ENCODE measurements at places on chromosomes 13 and 19.

- DNase-seq = no peak
Observed at GRCh38 chr19:1585243-1585580, 7.5 kb downstream of the MBD3 start.

GRCh38 chr19:53865918-53866864 is 1.5 kb upstream of the MYADM start:
- peak; percentile 26 for DNase-seq

DNA sequence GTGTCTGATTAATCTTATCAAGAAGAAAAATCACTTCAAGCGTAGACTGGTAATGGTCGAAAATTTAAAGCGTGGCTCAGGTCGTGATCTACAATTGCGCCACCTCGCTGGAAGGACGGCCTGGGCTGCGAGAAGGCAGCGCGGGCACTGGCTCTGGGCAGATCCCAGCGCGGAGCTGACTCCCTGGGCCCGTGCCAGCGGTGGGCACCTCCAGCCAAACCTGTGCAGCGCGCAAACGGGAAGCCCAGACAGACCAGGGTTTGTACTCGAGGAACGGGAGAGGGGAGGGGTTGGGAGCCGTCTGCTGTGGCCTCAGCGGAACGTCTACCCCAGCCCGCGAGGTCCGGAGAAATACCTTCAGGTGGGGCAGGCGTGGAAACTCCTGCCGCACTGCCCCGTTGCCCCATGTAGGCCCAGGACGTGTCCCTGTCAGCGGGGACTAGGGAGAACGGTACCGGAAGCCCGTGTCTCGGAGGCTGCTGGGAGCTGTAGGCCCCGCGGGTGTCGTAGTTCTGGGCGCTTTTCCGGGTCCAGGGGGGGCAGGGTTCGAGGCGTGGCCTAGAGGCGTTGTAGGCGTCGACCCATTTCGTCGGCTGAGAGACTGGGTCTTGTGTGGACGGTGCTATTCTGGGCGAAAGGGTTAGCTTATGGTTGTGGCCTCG is 21.1 kb downstream of the ZNF274 start:
- no peak for DNase-seq

GRCh38 chr19:6020166-6020882 is 42.4 kb upstream of the RANBP3 start:
- DNase-seq = no peak

GRCh38 chr19:45492627-45493470 is 4.0 kb downstream of the RTN2 start:
- peak; percentile 75 for DNase-seq

DNA sequence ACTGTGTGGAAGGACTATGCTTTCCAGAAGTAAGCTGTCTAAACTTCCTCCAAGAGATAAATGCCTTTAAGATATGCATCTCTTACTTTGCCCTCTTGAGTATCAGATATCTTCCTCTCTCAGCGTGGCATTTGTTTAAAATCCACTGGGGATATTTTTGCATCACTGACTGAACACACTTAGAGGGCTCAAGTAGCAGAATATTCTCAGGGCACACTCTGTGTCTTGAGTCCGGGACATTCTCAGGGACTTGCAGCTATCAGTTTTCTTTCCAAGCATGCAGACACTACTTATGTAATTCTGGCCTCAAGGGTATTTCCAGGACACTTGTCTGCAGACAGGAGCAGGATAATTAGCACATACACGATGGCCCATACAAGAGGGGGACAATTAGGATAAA is 84.7 kb downstream of the ERCC5 start:
- DNase-seq = no peak

DNA sequence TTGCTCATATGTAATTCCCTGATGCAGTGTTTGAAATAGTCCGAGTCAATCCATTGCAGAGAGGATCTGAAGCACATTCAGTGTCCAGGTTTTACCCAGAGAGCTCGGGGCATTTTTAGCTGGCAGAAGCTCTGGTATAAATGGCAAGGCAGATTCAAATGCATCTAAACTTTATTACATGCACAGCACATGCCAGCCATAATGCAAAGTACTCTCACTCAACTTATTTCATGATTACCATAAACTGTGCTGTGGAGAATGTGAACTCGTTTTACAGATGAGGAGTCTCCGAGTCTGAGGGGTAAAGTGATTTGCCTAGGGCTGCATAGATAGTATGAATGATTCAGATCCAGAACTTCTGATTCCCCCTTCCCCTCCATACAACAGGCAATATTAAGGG is 13.5 kb upstream of the CBY2 start:
- DNase-seq = no peak

DNA sequence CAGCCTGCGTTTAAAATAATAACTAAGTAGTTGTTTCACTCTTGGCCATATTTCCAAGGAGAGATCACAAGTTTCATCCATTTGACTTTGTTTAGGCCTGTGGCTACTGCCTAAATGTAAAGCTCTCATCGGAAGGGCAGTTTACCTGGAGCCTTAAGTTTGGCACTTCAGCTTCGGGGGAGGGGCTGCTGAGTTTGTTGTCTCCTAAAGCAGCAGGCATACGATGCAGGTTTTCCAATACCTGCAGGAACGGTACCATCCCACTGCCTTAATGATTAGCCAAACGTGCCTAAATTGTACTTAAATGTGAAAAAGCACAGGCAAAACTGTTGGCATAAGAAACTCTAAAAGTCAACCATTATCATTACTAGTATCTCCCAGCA is 63.1 kb downstream of the CRYL1 start:
- DNase-seq = no peak

- DNase-seq = no peak
Observed at GRCh38 chr13:91647361-91647990, 249.1 kb downstream of the GPC5 start.

- no peak for DNase-seq
Observed at GRCh38 chr13:39616087-39616694, 13.2 kb upstream of the LHFPL6 start.

GRCh38 chr19:7224995-7225394 is 69.2 kb downstream of the INSR start:
- no peak for DNase-seq

DNA sequence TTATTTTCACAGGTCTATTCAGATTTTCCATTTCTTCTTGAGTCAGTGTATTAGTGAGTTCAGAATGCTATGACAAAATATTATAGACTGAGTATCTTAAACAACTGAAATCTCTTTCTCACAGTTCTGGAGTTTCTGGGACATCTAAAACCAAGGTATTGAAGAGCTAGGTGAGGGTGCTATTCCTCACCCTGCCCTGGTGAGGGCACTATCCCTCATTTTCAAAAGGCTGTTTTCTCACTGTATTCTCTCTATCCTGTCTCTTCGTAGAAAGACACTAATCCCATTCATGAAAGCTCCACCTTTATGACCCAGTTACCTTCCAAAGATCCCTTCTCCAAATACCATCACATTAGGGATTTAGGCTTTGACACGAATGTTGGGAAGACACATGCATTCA is 1617.1 kb downstream of the PCDH9 start:
- DNase-seq = no peak

DNA sequence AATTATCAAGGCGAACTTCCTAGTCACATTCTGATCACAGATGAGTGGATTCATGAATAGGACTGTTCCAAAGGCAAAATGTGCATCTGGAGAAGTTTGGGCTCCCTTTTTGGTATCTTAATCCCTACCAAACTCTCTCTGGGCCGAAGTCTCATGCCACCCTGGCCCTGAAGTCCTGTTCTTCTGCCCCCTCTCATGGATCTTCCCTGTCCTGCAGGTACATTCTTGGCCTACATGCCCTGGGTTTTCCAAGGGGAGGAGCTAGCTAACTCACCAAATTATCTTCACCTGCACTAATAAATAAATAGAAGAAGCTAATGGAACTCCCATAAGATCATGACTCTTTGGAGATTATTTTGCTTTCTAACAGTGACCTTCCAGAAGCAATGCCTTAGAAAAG is 50.3 kb downstream of the SERTM1 start:
- DNase-seq = no peak

- DNase-seq = no peak
Observed at GRCh38 chr13:80501556-80501955, 160.6 kb upstream of the SPRY2 start.

- DNase-seq = no peak
Observed at GRCh38 chr13:65875031-65875430, 1355.1 kb downstream of the PCDH9 start.

- no peak for DNase-seq
Observed at GRCh38 chr13:21240586-21240985, 64.1 kb downstream of the MRPL57 start.

- DNase-seq = no peak
Observed at GRCh38 chr13:75384879-75385707, 96.9 kb downstream of the TBC1D4 start.

DNA sequence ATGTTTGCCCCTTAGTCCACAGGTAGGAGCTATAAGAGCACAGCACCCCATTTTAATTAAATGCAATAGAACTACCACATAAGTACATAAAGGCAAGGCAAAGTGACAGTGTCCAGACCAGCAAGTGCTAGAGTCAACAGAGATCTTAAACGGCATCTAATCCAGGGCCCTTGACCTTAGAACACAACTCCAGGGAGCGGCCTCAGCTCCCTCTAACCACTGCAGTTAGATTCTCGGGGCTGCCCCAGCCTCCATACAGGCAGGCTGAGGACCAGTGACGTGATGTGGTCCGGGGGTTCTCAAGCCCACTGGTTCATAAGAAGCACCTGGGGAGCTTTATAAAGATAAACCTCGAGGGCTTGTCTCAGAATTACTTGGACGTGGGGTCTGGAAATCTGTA is 10.0 kb upstream of the ATP12A start:
- DNase-seq = no peak

DNA sequence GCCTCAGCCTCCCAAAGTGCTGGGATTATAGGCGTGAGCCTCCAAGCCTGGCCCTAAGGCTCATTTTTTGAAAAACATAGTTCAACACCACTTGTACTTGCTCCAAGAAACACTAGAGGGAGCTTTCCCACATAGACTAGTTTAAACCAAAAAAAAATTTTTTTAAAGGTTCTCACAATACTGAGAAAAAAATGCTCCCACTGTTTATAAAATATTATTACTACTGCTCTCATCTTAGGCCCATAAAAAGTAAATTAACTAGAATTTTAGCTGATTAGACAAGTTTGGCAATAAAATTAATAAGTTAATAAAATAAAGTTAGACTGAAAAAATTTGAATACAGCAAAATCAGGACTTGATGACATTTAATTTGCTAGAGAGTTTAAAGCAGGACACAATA is 109.5 kb downstream of the TBC1D4 start:
- no peak for DNase-seq

GRCh38 chr13:67281466-67281865 is 51.3 kb upstream of the PCDH9 start:
- DNase-seq = no peak

DNA sequence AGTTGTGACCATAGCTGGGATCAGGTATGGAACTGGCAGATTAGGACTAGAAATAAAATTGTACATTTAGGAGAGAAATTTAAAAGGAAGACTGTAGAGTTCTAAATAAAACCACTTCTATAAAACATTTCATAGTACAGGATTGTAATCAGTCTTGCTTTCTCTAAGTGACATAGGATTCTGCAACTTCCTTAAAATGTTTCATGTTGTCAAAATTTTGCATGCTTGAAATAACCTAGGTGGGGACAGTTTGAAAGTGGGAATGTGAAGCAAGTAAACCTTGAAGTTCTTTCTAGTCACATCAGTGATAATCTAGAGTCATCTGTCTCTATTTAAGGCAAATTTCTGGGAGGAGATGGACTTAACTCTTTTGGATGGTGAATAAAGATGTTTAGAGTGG is 6.7 kb downstream of the TM9SF2 start:
- no peak for DNase-seq

DNA sequence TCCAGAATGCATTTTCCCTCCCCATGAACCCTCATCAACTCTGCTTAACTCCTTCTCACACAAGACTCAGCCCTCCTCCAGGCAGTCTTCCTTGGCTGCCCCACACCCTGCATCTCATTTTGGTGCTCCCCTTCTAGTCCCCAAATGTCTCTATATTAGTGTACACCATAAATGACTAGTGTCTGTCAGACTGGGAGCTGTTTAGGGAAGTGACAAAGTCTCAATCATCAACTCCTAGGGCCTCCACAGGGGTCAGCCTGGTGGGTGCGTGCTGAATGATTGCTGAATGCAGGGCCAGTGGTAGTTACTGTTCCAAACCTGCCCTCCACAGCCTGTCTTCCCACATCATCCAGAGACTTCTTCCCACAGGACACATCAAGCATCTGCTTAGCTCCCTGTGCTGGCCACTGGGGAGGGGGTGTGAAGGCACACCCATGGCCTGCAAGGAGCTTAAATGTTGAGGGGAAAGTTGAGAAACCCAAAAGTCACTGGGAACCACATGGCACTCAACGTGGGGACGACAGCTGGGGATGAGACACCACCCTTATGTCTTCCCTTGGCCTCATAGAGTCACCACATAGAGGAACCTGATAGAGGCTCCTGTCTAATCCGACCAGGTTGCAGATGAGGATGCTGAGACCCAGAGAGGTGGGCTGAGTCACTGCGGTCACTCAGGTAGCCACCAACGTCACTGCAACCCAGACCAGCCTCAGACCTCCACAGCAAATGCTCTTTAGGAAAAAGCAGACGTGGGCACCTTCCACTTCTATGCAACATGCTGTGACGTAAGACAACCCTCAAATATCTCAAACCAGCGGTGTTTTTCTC is 79.3 kb upstream of the TM9SF2 start:
- DNase-seq = no peak

- DNase-seq = no peak
Observed at GRCh38 chr13:28468023-28468915, 26.7 kb downstream of the FLT1 start.

DNA sequence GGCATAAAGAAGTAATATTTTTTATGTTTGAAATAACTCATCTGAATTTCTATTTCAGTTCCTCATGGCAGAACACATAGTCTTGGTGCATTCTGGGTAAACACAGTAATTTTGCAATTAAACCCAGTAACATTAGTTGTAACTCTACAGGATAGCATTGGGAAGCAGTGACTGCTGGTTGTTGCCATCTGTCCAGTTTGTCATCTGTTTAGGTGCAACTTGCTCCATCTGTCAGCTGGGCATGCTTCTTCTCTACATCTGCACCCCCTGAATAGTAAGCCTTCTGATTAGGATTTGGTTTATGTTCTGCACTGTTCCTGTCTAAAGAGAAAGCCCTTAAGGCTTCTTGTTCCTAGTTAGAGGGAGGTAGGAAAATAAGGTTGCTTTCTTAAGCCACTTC is 63.5 kb upstream of the CSNK1A1L start:
- DNase-seq = no peak

- no peak for DNase-seq
Observed at GRCh38 chr19:14021474-14021873, 6.5 kb upstream of the RLN3 start.

- DNase-seq = no peak
Observed at GRCh38 chr13:111248822-111249221, 71.6 kb upstream of the TEX29 start.

Data from C1 segment of cervical spinal cord (tissue), 14 donors.